Suppressor macrophage (primary cell): ENCODE measurements at places on chromosomes 13 and 19.
A peak's percentile ranks its signal among the peaks of the same experiment; 100 is the strongest.

DNA sequence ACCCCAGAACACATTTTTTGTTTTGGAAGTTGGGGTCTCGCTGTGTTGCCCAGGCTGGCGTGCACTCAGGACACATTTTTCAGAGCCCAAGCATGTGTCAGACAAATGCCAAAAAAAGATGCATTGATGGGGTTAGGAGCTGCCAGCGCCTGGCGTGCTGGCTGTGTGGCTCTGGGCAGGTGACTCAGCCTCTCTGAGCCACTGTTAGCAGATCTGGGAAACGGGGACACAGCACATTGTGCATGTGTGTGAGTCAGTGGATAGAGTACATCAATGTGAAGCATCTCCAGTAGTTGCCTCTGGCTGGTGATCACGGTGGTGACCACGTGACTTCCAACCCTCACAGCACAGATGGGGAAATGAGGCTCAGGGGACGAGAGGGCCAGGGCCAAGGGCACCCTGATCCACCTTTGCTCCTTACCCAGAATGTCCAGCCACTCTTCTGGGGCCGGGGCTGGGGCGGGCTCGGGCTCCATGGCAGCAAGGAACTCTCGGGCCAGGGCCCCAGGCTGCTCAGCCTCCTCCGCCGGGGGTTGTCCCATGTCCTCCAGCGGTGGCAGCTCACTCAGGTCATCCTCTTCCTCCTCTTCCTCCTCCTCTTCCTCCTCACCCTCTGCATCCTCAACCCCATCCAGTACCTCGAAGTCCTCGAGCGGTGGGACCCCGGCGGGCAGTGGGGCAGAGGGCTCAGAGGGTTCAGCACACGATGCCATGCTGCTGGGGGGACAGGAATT is 1.9 kb downstream of the FKBP8 start:
- peak; percentile 45 for DNase-seq

DNA sequence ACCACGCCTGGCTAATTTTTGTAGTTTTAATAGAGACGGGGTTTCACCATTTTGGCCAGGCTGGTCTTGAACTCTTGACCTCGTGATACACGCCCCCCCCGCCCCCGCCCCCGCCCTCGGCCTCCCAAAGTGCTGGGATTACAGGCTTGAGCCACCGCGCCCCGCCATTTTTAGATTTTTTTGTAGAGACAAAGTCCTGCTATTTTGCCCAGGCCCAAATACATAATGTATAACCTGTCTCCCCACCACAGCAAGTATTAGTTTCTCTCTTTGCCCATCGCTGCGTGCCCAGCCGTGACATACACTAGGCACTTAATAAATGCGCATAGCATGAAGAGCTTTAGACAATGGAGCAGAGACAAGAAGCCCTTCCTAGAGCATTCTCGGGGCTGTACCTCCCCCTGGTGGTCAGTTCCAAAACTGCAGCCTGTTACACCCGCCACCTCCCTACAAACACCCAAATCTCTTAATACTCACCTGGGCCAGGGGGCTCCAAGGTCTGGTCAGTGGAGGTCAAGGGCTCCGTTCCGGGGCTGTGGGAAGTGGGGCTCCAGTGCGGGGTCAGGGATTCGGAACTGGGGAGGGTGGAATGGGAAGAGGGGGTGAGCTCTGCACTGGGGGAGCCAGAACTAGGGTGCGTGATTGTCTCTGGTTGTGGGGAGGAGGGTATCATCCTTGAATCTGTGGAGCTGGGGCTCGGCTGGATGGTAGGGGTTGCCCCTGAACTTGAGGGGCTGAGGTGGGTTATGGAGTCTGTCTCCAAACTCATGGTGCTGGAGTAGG is 22.5 kb downstream of the IQCN start:
- DNase-seq: peak; percentile 91

DNA sequence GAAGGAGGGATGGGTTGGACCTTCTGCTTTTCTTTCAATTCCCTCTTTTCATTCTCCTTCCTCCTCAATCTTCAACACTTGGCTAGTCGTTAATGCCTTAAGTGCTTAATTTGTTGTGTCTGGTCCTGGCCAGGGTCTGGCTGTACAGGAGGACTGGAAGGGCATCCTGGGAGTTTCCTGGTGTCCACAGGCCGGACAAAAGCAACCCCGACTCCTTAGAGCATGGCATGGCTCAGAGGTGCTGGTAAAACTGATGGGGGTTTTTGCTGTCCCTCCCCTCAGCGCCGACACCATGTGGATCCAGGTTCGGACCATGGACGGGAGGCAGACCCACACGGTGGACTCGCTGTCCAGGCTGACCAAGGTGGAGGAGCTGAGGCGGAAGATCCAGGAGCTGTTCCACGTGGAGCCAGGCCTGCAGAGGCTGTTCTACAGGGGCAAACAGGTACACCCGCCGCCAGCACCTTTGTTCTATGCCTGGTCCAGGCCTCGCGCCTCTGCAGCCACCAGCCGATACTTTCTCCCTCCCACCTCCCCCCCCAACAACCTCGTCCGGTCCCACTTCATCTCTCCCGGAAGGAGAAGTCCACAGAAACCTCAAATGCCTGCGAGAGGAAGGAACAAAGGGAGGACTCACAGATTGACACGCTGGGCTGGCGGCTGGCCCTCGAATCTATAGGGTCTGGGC is 1.4 kb downstream of the UHRF1 start:
- DNase-seq: peak; percentile 80

GRCh38 chr13:67167420-67167819 is 62.7 kb downstream of the PCDH9 start:
- DNase-seq: no peak

- no peak for DNase-seq
Measured at GRCh38 chr13:36014763-36015162, 116.4 kb downstream of the DCLK1 start.

DNA sequence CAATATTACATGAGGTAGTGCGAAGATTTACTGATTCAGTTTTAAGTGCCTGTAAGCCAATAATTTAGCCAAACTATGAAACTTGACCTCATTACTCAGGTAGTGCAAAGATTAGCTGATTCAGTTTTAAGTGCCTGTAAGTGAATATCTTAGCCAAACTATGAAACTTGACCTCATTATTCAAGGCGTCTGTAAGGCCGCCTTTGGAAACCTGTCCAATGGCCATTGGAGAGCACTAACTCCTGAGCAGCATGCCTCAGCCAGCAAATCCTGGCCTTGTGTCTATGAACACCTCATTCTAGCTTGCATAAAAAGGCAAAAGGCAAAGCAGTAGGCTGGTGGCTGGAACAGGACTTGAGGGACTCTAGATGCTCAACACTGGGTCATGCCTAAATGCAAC is 127.0 kb upstream of the GPR12 start:
- DNase-seq: no peak
